ENCODE measurements at places on chromosomes 4 and X.

DNA sequence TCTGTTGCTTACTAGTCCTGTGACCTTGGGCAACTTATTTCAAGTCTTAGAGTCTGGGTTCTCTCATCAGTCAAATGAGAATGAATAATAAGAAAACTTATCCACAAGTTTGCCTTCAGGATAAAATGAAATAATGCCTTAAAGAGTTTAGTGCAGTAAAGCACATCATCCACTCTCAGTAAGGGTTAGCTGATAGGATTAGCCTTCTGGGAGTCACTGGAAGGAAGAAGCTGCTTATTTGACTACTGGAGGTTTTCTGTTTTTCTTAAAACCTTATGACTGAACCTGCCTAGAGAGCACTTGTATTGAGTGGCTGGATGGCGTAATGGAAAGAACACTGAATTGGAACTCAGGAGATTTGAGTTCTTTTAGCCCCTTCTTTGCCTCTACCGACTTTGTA, 1.8 kb downstream of the RNF128 start:
- DNase-seq = no peak

DNA sequence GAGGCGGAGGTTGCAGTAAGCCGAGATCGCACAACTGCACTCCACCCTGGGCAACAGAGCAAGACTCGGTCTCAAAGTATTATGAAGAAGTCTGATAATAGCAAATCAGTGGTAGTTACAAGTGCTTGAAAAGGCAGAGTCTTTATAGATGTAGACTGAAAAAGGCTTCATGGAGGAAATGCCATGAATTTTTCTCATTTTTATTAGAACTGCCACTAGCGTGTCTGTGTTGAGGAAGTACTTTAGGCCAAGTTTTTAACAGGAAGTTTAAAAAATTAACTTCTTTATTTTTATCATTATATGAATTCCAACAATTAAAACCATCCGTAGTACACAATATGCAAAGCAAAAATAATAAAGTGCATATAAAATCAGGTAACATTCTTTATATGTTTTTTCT, 32.8 kb upstream of the IL13RA1 start:
- DNase-seq = no peak

- no peak for DNase-seq
Observed at GRCh38 chr4:173121076-173121561, 47.5 kb upstream of the GALNT7 start.

DNA sequence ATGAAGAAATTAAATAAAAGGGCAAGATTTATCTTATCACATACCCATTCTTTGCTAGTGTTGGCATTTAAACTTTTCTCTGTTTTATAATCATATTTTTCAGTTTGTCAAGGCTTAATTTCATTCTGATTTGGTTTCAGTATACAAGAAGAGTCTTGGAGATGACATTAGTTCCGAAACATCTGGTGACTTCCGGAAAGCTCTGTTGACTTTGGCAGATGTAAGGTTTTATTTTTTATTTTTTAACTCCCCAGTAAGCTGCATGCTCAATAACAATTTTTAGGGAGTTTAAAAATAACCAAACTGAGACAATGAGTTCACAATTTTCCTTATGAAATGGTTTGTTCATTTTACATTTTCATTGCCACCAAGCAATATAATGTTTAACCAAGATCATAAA, 39.8 kb downstream of the ANXA3 start:
- no peak for DNase-seq

DNA sequence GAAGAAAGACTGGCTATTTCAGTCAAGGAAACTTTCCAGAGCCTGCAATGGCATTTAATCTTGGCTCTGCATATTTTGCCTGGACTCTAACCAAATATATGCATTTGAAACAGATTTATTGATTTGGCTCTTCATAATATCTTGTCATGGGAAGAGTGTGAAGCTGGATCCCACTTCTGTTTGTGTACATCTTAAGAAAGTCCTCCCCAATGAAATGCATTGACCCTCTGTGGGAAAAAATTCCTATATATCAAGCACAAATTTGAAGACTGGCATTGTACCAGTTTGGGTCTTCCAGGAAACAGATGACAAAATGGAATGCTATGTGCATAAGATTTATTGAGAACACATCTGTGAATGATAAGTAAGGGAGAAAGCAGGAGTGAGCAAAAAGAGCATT, 897.3 kb upstream of the TENM3 start:
- no peak for DNase-seq

- DNase-seq = no peak
Observed at GRCh38 chr4:173765751-173766150, 235.7 kb upstream of the HAND2 start.

- DNase-seq = no peak
Observed at GRCh38 chr4:186757696-186758355, 34.2 kb upstream of the FAT1 start.

GRCh38 chr4:34365946-34366345, 1878.4 kb downstream of the ARAP2 start:
- DNase-seq = no peak

GRCh38 chrX:133190877-133191738, 27.0 kb downstream of the TFDP3 start:
- DNase-seq = no peak

DNA sequence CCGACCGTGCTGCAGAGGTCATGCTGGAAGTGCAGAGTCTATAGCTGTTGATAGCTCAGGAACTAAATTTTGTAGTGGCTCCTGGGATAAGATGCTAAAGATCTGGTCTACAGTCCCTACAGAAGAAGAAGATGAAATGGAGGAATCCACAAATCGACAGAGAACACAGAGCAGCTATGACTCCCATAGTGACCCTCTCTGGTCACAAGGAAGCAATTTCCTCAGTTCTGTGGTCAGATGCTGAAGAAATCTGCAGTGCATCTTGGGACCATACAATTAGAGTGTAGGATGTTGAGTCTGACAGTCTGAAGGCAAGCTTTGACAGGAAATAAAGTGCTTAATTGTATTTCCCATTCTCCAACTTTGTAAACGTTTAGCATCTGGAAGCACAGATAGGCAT, 8.8 kb downstream of the MANBA start:
- DNase-seq = no peak

DNA sequence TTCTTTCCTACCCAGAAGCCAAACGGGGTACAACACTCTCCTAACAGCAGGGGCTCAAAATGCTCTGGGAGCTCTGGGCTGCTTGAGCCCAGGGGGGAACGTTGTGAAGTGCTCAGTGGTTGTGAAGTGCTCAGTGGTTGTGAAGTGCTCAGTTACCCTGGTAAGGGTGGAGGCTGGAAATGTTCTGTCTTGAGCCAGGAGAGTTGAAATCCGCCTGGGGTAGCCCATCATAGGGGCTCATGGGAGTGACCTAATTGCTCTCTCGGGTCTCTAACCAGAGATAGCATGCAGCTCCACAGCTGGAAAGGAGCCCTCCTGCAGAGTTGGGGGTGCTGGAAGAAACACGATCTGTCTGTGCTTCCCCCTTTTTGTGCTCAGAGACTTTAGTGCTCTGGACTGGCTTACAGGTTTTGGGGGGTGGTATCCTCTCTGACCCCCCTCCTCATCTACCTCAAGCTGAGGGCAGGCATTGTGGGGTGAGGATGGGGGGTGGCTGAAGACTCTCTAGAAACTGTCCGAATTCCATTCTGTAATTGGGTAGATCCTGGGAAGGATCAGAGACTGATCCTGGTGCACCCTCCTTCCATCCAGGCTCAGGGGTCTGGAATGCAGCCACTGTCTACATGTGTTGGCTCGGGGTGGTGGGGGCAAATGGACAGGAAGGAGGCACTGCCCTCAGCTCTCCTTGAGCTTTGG, 2.7 kb downstream of the EFNB1 start:
- no peak for DNase-seq

DNA sequence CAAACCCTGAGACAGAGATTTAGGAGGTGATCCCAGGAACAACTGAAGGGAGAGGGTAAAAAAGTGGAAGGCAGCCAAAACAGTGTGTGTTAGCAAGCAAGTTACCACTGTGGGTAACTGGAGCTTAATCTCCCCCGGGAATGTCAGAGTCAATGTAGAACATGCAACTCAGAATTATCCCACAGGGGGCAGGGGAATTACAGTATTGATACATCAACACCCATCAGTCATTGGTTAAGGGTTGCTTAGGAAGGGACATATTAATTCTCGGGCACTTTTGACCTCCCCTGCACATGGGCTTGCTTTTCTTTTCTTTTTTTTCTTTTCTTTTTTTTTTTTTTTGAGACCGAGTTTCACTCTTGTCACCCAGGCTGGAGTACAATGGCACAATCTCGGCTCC, 29.3 kb downstream of the CXorf58 start:
- no peak for DNase-seq

GRCh38 chrX:25754399-25754798, 383.7 kb upstream of the MAGEB18 start:
- DNase-seq = no peak

- DNase-seq = no peak
Observed at GRCh38 chrX:38857736-38858523, 56.7 kb downstream of the MID1IP1 start.

GRCh38 chr4:37760840-37761239, 65.6 kb upstream of the PGM2 start:
- DNase-seq = no peak

DNA sequence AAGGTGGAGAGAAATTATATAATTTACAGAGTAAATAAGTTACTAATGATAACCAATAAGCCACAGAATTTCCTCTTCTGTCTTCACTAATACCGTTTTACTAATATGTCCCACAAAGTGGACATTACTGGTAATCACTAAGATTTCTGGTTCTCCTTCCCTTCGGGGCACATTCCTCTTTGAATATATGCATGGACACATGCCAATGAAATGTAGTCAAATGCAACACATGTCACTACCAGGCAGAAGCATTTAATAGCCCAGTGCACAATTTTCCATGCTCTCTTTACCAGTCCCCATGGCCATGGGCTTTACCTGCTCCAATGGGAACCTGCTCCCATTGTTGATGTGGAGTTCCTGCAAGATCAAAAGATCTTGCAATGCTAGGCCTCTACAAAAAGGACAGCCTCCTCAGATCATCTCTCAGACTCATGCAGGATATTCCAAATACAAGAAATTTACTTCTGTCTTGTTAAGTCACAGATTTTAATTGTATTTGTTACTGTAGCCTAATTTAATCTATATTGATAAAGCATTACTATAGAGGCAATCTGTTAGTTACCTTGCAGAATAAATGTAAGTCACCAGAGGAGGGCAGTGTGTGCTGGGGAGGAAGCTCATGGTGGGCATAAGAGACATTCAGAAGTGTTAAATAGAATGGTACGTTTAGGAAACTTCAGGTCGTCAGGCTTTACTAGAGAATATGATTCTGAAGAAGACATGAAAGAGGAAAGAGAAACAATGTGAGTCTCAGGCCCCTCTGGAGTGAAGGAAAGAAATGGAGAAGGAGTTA, 37.1 kb upstream of the INPP4B start:
- no peak for DNase-seq

- DNase-seq = no peak
Observed at GRCh38 chr4:70768301-70768948, 46.7 kb downstream of the RUFY3 start.

DNA sequence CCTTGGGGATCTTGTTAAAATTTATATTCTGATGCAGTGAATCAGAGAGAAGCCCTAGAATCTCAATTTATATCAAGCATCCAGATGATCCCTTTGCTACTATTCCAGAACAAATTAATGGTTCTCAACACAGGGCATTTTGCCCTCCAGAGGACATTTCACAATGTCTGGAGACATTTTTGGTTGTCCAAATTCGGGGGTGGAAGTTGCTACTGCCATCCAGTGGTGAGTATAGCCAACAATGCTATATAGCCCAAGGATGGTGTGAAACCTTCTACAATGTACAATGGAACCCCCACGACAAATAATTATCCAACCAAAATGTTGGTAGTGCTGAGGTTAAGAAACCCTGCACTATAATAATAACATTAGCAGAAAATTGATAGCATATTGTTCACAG, 2440.0 kb downstream of the PCDH7 start:
- DNase-seq = no peak

DNA sequence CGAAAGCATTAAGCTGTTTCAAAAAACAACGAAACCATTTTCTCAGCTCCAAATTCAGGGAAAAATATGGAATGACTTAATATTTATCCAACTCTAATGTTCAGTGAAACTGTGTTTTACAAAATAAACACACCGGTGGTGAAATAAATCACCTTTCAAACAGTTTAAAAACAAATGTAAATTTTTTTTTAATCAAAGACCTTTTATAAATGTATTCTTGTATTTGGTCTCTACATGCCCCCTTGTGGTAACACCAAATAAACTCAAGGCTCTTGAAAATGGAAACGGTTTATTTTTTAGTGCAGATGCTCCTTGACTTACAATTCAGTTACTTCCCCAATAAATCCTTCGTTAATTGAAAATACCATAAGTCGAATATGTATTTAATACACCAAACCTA, 45.8 kb upstream of the ITM2A start:
- no peak for DNase-seq

GRCh38 chr4:134375775-134376174, 174.2 kb upstream of the PABPC4L start:
- DNase-seq = no peak

- no peak for DNase-seq
Observed at GRCh38 chrX:39157796-39158195, 356.5 kb downstream of the MID1IP1 start.

- DNase-seq = no peak
Observed at GRCh38 chr4:175789647-175790046, 22.4 kb downstream of the GPM6A start.

DNA sequence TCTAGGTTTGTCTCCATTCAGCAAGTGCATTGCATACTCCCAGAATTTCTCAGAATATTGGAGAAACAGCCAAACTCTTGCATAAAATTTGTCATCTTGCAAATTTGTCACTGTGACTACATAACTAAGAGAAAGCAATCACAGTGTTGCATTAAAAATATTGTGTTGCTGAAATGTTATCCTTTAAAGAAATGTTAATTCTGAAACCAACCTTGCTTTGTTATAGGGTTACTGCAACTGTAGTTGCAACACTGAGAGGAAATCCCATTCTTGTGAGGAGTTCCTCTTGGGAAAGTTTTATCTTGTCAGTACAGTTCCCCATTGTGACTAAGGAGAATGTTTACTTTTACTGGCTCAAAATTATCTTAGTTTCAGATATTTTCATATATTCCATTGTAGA, 20.9 kb downstream of the CYBB start:
- DNase-seq = no peak

GRCh38 chr4:4856071-4857000, 3.1 kb upstream of the MSX1 start:
- DNase-seq = no peak

GRCh38 chr4:120452001-120452400, 385.4 kb upstream of the MAD2L1 start:
- no peak for DNase-seq

- no peak for DNase-seq
Observed at GRCh38 chr4:64781737-64782326, 372.6 kb upstream of the TECRL start.

All from stimulated activated CD4-positive, alpha-beta T cell treated with anti-CD3 and anti-CD28 coated beads, Interleukin-1b, Interleukin-23, amount 100 ng/mL, for 48 hours (primary cell).